ENCODE measurements at places on chromosomes 3 and 15. TPM values are rescaled to one million over a fixed set of nuclear protein-coding genes. Genes with fewer than 3 reads are reported as not detected.

DNA sequence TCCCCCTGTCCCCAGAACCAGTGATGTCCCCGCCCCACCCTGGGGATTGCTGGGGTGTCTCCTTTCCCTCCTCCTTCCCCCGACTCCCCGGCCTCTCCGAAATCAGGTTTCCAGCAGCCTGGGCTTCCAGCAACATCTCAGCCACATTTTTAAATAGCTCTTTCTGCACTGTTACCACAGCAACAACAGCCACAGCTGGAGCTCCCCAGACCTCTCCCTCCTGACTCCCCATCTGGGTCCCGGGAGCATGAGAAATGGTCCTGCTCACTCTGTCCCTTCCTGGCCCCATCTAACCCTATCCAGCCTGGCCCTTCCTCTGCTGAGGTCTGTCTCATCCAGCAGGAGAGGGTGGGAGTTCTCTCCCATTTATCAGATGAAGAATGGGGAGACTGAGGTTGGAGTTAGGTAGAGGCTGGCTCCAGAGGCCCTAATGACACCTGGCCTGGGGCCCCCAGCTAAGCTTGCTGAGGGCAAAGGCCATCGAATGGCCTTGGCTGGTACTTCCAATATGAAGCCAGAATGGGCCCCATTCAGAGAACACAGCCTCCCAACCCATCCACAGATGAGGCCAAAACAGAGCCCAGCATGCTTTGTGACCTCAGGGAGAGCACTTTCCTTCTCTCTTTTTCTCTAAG lies 1.5 kb downstream of the CAMK1 start:
- DNase-seq: no peak

Gene ZDHHC3
- total RNA-seq: 28.5 TPM

GRCh38 chr3:98801043-98801747 lies 38.1 kb downstream of the ST3GAL6 start:
- no peak for DNase-seq

DNA sequence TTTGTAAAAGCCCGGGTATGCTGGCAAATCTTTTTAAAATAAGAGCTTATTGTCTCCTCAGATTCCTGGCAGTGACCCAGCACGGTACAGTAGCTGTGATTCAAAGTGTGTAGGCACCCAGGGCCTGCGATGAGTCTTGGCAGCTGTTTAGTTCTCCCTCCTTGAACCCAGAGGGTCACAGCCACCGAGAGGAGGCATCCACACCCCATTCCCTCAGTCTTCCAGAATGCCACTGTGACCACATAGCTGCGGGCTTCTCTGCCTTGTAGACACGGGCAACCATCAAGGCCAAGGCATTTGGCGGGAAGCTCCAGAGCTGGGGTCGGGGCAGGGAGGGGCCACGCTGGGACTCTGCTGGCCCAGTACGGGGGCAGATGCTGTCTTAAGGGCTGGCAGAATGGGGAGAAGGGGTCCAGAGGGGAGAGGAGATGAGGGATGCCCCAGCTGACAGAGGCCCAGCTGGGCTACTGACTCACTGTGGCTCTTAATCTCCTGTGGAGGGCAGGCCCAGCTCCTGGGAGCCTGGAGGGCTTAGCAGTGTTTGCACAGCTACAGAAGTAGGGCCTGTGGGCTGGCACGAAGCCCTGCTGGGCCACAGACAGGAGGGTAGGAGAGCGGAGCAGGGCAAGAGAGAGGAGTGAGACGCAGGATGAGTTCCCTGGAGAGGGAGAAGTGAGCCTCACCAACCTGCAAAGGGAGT lies 68.8 kb upstream of the DLG1 start:
- peak; percentile 100 for DNase-seq

- DNase-seq: no peak
Measured at GRCh38 chr3:15391007-15391406, 36.3 kb downstream of the METTL6 start.

DNA sequence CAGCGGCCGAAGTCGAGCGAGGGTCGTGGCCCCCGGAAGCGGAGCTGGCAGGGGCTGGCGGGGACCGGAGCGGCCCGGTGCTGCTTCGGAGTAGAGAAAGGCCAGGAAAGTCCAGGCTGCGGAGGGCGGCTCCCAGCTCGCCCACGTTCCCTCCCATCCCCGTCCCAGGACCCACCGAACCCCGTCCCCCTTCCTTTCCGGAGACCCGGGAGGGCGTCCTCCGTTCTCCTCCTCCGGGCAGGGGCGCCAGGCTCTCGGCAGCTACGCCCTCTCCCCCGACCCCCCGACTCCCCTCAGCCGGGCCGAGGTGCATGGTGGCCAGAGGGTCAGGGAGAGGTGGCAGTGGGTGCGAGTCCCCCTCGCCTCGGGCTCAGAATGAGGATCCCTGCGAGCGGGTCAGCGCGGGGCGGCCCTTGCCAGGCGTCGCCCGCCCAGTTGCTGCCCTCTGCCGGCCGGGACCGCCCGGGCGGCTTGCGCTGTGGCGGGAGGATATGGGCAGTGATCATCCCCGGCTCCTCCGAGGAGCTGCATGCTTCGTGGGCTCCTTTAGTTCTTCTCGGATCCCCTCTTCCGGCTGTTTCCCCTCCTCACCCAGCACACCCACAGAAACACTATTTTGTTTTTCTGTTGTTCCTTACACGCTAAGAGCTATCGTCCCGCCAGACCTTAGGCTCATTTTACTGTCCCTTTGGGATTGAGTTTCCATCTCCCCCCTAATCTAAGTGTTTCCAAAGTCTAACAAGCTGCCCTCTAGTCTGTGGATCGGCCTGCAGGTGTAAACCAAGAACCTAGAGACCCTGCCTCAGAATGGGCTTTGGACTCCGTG lies 744 bp upstream of the ALDH1A2 start:
- DNase-seq: peak; percentile 69

- DNase-seq: peak; percentile 98
Measured at GRCh38 chr3:120780977-120781376, 38.4 kb downstream of the GTF2E1 start.

DNA sequence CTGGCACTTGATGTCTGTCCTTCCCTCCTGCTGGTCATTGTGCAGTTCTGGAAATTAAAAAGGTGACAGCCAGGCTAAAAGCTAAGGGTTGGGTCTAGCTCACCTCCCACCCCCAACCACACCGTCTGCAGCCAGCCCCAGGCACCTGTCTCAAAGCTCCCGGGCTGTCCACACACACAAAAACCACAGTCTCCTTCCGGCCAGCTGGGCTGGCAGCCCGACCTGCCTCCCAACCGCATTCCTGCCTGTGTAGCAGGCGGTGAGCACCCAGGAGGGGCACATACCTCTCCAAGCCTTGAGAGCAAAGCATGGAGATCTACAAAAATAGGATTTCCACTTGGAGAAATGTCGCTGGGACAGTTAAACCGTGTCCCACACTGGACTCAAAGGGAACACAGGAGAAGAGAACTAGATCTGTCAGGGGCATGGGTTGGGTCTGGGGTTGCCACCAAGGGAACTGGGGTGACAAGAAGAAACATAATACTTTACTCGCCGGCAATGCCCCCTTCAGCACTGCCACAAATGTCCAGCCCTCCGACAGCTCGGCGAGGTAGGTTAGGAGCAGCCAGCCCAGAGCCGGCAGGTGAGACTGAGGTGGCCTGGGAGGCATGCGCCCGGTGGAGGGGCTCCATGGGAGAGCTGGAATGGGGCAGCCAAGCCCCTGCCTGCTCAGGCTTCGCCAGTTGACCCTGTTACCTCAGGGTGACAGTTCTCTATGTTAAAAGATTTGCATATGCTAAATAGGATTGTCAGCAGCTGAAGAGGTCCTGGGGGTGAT lies 52.2 kb downstream of the EXOG start:
- no peak for DNase-seq

GRCh38 chr3:52227117-52227516 lies 1.7 kb upstream of the TLR9 start:
- no peak for DNase-seq

GRCh38 chr15:96321639-96322535 lies 8.6 kb upstream of the NR2F2 start:
- no peak for DNase-seq

GRCh38 chr3:72223628-72224027 lies 438.7 kb upstream of the PROK2 start:
- DNase-seq: no peak

DNA sequence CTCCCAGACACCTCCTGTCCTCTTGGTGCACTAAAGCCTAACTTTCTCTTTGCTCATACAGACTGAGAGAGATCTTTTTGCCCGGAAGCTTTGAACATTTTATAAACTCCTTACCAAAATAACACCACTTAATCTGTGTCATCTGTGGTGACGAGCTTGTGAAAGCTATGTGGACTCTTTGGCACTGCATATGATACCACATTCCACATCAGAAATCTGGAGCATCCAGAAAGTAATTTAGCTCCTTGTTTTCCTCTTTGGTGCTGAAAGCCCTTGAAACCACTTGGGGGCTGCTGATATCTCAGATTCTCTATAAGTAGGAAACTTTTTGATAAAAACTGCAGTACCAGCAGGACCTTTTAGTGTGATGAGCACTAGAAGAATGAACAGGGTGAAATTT lies 128.3 kb downstream of the ALCAM start:
- DNase-seq: no peak

Gene LEO1
- total RNA-seq: 42.9 TPM

DNA sequence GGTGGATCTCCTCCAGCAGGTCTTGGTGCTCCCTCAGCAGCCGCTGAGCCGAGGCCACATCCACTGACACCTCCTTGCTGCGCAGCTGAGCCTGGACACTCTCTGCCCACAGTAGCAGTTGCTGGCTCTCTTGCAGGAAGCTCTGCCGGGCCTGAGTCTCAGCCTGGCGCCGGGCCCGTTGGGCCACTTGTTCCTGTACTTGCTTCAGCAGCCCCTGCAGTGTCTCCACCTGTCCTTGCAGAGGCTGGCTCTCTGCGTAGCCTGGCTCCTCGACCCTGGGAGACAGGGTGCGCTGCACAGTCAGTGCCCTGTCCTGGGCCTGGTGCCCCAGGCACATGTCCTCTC lies 15.5 kb downstream of the SPTBN5 start:
- DNase-seq: no peak

- DNase-seq: peak; percentile 49
Measured at GRCh38 chr15:68818769-68819494, 1.8 kb downstream of the ANP32A start.

All from MG63 (cell line).